Stimulated activated CD4-positive, alpha-beta T cell treated with anti-CD3 and anti-CD28 coated beads, Interleukin-2, amount 100 ng/mL, for 48 hours (primary cell): ENCODE measurements at places on chromosomes 12 and 14.

DNA sequence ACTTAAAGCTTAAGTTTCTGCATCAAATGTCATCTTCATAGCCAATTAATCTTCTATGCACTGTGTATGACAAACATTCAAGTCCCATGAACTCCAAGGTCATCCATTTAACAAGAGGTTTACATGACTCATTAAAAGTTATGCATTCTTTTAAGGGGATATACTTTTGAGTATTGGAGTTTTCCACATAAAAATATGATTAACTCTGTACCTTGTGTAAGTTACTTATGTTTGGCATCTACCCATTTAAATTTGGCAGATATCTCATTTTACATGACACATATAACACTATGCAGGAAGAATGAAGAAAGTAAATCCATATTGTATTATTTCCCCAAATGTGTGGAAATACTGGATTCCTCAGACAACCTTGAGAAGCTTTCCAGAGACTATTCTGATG lies 240.2 kb downstream of the PAX9 start:
- no peak for DNase-seq

DNA sequence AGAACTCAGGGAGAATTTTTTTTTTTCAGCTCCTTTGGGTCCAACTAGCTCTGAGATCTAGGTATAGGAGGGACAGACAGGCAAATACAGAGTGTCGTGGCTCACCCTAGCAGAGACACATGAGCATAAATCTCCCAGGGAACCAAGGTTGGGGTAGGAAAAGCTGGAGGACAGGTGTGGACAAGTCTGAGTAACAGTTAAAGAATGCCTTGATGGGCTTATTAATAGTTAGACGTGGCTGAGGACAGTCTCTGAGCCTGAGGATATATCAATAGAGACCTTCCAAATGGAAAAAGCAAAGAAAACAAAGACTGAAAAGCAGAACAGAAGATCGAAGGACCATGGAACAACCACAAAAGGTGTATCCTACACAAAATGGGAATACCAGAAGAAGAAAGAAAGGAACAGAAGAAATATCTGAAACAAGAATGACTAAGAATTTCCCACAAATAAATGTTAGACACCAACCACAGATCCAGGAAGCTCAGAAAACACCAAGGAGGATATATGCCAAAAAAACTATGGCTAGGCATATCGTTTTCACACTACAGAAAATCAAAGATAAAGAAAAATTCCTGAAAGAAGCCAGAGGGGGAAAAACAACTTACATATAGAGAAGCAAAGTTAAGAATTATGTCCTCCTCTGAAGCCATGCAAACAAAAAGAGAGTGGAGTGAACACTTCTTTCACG lies 80.9 kb downstream of the PTPRB start:
- DNase-seq: no peak

GRCh38 chr14:97025722-97026121 lies 228.5 kb downstream of the VRK1 start:
- DNase-seq: no peak

GRCh38 chr14:89889626-89890025 lies 64.9 kb downstream of the EFCAB11 start:
- DNase-seq: no peak

DNA sequence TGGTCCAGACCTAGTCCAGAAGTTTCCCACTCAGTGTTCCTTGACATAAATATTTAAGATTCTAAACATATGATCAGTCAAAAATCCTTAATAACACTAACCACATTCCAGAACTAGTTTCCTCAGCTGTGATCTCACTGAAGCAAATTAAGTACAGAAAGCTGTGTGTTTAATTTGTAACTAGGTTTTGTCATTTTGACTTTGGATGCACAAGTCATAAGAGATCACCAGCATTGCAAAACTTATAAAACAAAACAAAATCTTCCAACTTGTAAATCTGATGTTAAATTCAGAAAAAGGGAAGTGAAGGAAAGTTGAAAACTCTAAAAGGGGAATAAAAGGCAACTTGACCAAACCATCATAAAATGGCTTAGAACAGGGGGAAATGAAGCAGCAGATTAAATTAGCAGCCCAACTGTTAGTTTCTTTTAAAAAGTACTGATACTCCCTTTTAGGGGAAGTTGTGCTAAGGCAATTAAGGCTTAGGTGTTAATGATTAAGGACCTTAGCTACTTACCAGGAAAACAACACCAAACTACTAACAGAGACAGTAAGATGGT lies 56.6 kb downstream of the SH2B3 start:
- no peak for DNase-seq

DNA sequence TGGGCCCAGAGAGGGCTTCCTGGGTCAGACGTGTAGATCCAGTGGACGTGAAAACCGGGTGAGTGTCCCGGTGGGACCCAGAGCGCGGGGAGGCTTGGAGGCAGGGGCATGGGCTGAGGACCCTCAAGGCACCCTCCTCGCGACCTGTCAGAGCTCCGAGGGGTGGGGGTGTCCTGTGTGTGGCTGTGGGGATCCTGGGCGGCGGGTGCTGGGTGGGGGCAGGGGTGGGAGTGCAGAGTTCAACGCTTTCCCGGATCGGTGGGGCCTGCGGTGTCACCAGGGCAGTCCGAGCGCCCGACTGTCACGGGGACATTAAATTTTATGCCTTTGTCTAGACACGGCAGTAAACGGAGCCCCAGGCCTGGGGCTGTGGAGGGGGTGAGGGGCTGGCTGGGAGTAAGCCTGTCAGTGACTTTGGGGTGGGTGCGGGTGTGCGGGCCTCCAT lies 1.0 kb downstream of the TMEM121 start:
- DNase-seq: no peak

GRCh38 chr12:59742841-59743240 lies 147.0 kb downstream of the SLC16A7 start:
- no peak for DNase-seq

DNA sequence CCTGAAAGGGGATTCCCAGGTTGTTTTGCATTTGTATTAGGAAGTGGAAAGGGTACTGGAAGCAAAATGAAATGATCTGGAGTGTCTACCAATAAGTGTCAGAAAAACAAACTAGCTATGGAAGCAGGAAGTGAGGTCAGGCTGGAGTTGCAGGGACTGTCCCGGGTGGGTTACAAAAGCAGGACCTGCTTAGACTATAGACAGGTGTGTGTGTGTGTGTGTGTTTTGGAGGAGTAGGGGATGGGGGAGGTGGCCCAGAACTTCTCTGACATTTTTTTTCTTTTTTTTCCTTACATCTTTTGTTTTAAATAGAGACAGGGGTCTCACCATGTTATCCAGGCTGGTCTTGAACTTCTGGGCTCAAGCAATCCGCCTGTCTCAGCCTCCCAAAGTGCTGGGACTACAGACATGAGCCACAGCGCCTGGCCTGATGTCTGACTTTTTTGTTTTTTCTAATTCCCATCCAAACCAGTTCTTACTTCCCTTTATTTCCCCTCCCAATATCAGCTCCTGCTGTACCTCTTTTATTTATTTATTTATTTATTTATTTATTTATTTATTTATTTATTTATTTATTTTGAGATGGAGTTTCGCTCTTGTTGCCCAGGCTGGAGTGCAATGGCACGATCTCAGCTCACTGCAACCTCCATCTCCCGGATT lies 512 bp upstream of the RND1 start:
- no peak for DNase-seq

GRCh38 chr14:32779840-32780239 lies 158.8 kb upstream of the NPAS3 start:
- no peak for DNase-seq

- DNase-seq: no peak
Measured at GRCh38 chr14:22932146-22932545, 3.0 kb upstream of the PRMT5 start.

DNA sequence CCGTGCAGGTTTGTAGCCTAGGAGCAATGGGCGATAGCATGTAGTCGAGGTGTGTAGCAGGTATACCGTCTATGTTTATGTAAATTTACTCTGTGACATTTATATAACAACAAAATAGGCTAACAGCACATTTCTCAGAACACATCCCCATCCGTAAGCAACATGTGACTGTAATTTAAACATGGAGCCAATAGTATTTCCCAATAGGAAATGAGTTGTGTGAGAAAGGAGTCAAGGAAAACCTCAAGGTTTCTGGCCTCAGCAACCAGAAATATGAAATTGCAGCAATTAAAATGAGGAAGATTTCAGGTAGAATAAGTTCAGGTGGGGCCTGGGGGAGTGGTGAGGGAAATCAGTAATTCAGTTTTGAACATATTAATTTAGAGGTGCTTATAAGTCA lies 136.0 kb downstream of the MSRB3 start:
- no peak for DNase-seq

DNA sequence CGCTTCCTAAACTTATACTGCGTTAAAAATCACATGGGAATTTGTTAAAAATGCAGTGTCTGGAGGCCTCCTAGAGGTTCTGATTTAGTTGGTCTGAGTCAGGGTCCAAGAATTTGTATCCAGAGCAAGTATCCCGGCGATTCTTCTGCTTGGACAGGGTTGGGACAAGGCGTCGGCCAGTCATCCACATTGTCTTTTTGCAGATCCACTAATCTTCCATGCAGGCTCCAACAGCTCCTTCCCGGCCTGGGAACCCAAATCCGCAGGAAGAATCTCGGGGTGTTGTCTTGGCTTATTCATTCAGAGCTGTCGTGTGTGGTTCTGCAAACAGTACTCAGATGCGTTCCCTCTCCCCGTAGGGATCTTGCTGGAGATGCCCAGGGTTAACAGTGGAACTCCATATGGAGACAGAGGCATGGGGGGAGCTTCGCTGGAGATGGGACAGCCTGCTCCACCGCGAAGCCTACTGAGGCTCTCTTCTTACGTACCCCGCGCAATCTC lies 25.3 kb downstream of the GPRC5D start:
- DNase-seq: no peak

DNA sequence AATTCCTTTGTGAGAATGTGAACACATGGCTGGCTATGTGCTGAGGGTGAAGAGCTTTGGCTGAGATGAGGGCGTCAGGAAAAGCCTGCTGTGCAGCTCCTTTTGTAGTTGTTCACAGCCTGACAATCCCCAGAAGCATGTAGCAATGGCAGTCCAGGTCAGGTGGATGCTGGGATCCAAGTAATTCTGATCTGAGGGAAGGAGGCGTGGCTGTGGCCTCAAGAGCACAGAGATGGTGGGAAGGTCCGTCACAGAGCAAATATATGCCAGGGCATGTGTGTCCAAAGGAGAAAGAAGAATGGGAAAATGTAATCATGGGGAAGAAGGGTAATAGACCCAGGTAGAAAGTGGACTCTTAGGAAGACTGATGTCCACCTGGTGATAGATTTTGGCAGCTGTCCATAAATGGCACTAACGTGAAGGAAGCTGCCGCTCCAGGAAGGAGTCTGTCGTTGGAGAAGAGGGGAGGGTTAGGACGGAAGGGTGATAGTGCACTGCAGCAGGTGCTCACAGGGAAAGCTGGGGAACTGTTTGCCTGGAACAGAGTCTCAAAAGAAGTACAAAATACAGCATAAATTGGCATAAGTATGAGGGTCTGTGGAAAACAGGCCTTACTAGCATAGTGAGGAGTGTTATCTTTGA lies 13.8 kb downstream of the MGST1 start:
- no peak for DNase-seq

DNA sequence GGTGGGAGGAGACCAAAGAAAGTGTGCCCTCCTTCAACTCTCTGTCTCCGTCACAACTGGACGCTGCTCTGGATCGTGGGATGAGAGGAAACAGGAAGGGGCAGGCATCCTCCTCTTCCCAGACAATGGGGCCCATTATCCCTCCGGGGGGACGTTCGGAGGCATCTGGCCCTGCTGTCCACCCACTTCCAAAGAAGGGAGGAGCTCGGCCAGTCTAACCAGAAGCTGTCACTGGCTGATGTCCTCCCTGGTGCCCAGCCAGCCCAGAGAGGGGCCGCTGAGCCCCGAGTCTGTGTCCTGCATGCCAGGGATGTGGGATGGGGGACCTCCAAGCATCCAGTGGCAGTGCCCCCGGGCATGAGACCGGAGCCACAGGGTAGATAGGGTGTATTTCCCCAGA lies 39.8 kb upstream of the MEG3 start:
- no peak for DNase-seq

DNA sequence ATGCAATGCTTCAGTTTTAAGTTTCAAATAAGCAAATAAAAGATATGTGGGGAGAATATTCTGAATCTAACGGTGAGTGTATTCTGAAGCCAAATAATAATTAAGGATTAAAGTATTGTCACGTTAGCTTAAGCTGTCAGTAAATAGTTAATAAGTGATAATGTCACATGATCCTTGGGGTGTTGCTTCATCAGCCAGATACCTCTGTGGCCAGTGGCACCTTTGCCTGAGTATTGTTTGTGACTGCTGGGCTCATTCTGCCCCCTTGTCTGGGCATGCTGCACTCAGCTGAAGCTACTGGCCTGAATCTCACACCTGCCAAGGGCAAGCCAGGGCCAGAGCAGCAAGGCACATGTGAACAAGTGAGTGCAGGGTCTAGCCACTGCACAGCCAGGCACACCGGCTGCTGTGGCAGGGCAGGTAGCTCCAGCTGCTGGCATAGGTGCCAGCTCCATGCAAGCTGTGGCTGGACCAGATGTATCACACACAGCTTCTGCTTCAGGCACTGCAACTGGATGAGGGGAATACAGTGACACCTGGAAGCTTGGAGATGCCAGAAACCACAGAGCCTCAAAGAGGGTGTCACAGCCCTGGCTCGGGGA lies 739.7 kb downstream of the SLC6A15 start:
- no peak for DNase-seq

GRCh38 chr12:47111392-47111778 lies 31.6 kb upstream of the AMIGO2 start:
- DNase-seq: peak; percentile 6

- DNase-seq: peak; percentile 45
Measured at GRCh38 chr14:58152014-58152857, at the start of gene ARMH4. TSS of gene ARMH4 (minus strand) at chr14:58152213. CDS start at chr14:58139358, 12,855 bp downstream.

GRCh38 chr12:131607658-131608447 lies 103.0 kb upstream of the SFSWAP start:
- DNase-seq: peak; percentile 18

DNA sequence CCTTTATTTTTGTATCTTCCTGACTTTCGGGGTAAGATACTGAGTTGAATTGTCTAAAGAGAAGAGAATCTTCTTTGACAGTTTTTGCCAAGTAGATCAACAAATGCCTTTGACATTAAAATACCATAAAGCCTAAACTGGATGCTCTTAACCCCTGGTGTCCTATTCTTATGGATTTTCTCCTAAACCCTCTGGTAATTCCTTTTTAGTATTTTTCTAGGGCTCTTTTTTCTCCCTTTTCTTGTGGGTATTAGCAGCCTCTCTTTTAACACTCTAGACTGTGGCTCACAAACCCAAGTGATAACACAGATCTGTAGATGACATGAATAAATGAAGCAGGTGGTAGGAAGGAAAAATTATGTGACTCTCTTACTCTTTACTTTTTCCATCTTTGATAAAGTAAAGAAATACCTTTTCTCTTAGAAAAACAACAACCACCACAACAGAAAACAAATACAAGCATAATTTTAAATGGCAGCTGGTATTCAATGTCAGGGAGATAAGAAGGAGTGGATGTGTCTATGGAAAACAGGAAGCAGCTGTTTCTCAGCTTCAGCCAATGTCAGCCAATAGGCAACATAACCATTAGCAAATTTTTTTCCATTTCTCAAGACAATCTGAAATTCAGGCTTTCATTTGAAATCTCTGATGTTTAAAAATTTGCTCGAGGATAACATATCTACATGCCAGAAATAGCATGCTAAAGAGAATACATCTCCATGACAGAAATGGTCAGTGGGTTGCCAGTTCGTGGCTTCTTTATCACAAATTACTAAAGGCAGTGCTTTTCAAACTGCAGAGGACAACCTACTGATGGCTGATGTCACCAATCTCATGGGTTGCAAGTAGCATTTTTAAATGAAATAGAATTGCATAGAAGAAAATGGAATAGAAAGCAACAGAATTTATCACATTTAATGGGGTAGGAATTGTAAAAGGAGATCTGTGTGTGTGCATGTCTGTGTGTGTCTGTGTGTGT lies 123.1 kb upstream of the KRR1 start:
- no peak for DNase-seq
